ENCODE measurements at places on chromosomes 13 and 19.
A peak's percentile ranks its signal among the peaks of the same experiment; 100 is the strongest.

GRCh38 chr13:94138831-94139230 is 340.7 kb downstream of the DCT start:
- DNase-seq, result no peak

- DNase-seq, result no peak
Measured at GRCh38 chr13:27065582-27065981, 106.0 kb downstream of the USP12 start.

GRCh38 chr19:3975637-3976087 is 4.8 kb upstream of the DAPK3 start:
- no peak for DNase-seq

DNA sequence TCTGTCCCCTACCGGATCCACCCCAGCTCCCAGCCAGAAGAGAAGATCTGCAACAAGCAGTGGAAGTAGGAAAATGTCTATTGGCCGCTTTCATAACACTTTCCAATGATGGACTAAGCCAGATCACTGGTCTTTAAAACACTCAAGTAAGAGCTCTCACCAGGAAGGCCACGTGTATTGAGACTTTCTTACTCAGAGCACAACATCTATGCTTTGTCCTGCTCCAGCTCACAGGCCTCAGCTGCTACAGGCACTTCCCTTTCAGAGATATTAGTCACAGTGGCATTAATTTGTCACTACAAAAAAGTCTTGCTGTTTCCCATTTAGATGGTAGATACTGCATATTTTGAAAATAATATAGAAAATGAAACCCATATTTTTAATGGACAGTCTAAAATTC is 164.2 kb downstream of the ABCC4 start:
- no peak for DNase-seq

- no peak for DNase-seq
Measured at GRCh38 chr19:29712744-29713516, 2.1 kb downstream of the C19orf12 start.

- no peak for DNase-seq
Measured at GRCh38 chr13:36919171-36919832, 736 bp downstream of the SMAD9 start.

- no peak for DNase-seq
Measured at GRCh38 chr19:41398598-41398997, 980 bp downstream of the BCKDHA start.

DNA sequence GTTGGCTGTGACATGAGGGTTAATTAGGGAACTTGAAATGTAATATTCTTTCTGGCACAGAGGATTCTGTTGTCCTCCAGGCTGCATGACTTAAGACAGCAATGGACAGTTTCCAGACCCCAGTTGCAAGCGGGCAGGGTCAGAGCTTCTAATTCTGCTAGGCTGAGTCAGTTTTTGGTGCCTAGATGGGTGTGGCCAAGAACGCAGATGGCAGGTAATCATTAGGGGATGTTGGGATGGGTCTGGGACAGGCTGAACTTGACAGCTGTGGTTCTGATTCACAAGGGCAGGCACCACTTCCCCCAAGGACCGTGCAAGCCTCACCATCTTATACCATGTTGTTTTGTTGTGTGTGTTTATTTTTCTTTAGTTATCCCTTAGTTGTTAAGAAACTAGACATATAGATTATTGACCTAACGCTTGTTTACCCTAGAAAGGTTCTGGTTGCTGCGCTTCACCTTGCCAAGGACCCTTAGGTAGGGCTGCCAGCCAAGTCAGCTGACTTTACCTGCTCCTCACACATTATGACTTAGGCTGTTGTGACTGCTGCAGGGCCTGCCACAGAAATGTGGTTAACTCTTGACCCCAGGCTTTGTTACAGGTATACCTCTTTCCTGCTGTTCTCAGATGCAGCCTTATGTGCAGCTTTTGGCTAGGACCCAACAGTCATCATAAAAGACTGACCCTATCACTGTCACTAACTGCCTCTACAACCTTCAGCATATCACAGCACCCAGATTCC is 117.7 kb upstream of the KLF12 start:
- DNase-seq, result no peak

- no peak for DNase-seq
Measured at GRCh38 chr13:56923626-56924140, 217.0 kb upstream of the PRR20A start.

- no peak for DNase-seq
Measured at GRCh38 chr13:89514534-89515312, 1832.8 kb upstream of the MIR17HG start.

- DNase-seq, result no peak
Measured at GRCh38 chr19:49324801-49325576, at the start of gene SLC6A16. Gene SLC6A16, minus strand, starts transcription at chr19:49325191. Its CDS starts 13,844 bp downstream, at chr19:49311347.

- peak; percentile 28 for DNase-seq
Measured at GRCh38 chr19:54502518-54503048, at the start of gene LAIR2. Gene LAIR2, plus strand, starts transcription at chr19:54502831. Its CDS starts 88 bp downstream, at chr19:54502919.

DNA sequence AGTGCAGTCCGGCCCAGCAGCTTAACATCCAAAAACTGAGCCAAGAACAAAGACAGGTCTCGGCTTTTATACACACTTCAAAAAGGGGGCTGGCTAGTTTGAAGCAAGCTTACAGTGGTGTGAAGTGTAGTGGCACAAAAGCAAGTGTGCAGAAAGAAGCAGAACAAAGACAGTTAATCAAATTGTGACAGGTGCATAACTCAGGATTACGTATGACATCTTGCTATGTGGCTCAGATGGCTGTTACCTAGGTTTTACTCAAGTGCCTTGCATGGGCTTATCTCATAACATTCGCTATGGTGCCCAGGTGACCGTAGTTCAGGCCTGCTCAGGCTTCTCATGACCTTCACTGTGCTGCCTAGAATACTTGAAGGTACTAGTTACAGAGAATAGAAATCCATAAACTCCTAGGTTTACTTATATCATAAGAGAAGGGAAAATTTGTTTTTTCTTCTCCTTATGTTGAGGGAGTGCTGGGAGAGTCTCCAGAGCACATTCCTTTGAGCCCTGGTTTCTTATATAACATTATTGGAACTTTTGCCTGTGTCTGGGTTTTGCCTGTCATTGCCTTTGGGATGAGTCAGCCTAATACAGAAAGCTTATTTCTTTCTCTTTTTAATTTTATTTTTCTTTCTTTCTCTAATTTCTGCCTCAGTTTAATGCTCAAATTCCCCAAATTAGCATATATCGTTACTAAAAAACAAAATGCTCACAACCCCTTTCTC is 1629.1 kb upstream of the PCDH20 start:
- no peak for DNase-seq

DNA sequence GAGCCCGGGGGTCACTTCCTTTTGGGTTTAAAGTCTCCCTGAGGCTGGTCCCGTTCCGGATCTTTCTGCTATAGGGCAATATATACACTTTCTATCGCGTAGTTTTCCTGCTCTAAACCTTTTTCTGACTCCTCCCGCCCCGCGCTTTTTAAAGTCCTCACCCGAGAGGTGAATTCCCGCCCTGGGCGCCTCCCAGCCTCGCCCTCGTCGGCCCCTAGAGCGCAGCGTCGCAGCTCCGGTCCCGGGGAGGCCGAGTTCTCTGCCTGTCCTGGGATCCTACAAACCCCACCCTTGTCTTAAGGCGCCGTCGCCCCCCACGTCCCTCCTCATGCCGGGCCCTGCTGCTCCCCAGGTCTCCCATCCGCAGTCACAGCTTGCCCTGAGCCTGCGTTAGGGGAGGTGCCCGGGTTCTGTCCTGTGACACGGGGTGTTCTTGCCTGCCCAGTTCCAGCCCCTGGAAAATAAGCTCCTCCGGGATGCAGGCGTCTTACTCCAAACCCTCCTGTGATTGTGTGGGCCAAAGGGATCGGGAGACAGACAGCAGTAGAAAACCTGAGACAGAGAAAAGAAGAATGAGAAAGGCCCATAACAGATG is 491 bp downstream of the ZNF525 start:
- peak; percentile 34 for DNase-seq

DNA sequence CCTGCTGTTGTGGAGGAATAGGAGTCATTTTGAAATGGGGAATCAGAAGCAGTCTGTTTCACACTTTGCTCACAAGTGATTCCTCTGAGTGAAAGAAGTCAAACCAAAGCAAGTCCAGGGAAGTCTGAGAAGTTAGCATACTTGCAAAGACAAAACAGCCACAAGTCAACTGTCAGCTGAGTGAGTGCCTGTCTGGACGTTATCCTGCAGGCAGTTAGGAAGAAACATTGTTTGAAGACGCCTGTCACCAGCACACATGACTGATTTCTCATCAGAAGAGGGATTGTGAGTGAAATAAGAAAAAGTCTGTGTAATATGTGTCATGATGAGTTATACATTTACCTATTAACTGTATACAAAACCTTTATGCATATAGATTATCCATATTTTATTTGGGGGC is 153.5 kb downstream of the KCNRG start:
- no peak for DNase-seq

- peak; percentile 45 for DNase-seq
Measured at GRCh38 chr19:5967994-5968430, 9.9 kb downstream of the RANBP3 start.

- DNase-seq, result no peak
Measured at GRCh38 chr19:45420871-45421270, 2.8 kb downstream of the ERCC1 start.

DNA sequence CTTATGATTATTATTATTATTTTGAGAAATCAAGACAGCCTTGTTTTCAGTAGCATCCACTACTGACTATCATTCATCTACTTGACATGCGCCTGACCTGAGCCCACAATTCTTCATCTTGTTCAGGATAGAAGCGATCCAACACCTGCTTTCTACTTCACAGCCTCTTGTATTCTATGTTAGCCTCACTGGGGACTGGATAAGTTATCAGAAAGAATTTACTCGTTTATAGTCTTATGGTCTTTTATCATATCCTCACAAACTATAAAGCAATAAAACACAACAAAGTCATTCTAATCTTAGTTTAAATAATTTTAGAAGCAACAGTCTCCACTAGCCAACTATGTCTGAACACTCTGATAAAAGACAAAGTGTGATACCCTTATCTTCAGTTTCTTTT is 436.0 kb upstream of the ARGLU1 start:
- DNase-seq, result no peak

- no peak for DNase-seq
Measured at GRCh38 chr19:50039968-50040367, 14.2 kb downstream of the ZNF473 start.

DNA sequence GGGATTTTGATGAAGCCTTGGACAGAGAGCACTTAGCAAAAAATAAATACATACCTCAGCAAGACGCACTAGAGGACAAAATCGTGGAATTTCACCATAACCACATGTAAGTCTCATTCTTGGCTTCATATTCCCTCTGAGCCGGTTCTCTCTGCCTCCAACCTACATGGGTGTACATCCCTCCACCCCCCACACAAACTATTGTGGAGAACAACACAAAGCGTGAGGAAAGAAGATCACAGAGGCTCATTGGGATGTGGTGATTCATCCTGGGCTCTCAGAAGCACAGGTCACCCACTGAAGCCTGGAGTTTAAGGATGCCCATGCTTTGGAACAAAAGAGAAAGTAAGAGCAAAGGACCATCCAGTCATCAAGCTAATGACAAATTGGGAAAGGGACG is 192.2 kb downstream of the STK24 start:
- no peak for DNase-seq

GRCh38 chr13:67549331-67549730 is 319.2 kb upstream of the PCDH9 start:
- DNase-seq, result no peak

DNA sequence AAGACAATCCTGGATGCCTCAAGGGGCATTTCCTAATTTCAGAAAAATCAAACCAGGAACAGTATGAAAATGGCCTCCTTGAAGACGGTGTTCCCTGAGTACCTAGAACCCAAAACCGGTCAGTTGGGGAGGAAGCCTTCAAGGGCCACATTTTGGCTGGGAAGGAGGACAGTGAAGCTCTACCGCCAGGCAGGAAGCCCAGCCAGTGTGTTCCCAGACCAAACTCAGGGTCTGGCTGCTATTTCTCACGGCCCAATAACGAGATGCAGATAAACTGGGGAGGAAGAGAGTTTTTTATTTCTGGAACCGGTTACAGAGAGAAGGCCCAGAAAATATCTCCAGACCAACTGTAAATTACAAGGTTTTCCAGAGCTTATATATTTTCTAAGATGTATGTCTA is 24.3 kb upstream of the CEACAM21 start:
- DNase-seq, result no peak

GRCh38 chr13:105441051-105441750 is 1094.3 kb downstream of the EFNB2 start:
- no peak for DNase-seq

DNA sequence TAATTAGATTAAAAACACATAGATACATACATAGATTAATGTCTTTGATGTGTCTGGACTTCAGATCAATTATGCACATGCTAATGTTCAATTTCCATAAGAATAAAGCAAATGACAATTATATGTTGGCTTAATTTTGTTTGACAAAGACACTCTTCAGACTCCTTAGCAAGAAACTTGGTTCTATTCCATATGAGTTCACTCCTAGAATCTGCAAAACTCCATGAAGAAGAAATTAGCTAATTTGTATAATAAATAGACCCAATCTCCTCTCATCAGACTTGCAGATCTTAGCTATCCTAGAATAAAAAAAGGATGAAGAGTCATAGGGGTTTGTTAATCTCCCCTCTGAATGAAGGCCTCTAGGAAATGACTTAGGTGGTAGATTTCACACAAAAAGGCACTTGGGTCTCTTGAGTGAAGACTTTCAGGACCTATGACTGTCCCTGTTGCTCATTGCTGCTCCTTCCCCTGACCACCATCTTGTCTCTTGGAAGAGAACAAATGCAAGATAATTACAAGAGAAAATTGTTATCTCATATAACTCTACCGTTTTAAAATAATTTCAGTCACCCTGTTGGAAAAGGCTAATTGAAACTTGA is 302.2 kb downstream of the EFNB2 start:
- DNase-seq, result no peak

- no peak for DNase-seq
Measured at GRCh38 chr13:21309542-21310172, 133.2 kb downstream of the MRPL57 start.

DNA sequence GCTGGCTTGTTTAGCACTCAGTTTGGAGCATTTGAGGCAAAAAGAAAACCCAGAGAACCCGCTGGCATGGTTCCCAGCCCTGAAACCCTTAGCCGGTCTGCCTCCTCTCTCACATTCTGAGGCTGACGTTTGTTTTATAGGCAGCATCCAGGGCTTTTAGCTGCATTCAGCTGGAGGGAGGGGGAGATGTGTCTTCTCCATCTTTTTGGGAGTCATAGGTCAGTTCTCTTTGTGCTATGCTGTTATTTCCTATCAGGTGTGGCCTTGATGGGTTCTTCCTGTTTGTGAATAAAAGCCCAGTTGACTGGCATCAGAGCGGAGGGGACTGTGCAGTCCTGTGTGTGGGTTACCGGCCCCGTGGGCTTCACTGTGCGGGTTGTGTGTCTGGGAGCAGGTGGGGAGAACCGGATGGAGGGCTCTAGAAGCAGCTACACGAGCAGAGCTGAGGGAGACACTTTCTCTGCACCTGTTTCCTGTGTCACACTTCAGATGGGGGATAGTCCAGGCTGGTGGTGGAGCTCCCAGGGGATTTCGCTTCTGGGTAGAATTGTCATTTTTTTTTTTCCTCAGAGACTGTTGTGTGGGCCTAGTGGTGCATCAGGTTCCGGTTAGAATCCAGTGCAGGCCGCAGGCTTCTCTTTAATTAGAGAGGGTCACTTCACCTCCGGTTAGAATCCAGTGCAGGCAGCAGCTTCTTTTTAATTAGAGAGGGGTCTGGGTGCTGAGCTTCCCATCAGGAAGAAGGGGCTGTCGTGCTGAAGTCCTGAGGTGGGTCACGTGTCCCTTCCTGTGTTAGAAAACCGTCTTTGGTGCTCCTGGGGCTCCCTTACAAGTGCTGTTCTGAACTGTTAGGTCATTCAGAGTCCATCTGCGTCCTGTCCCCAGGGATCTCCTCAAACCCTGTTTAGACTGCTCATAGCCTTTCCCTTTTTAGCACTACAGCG is 69.6 kb downstream of the ARHGEF7 start:
- DNase-seq, result peak; percentile 84

GRCh38 chr19:55145232-55145631 is 3.8 kb downstream of the TNNT1 start:
- DNase-seq, result no peak

Measured in CD4-positive, alpha-beta T cell treated with Interleukin-15 for 1 hour (primary cell).